DMS 273 treated with DMSO at 0.1 percent for 48 hours (cell line): ENCODE measurements at places on chromosomes 1 and 21.
A peak's percentile ranks its signal among the peaks of the same experiment; 100 is the strongest.

DNA sequence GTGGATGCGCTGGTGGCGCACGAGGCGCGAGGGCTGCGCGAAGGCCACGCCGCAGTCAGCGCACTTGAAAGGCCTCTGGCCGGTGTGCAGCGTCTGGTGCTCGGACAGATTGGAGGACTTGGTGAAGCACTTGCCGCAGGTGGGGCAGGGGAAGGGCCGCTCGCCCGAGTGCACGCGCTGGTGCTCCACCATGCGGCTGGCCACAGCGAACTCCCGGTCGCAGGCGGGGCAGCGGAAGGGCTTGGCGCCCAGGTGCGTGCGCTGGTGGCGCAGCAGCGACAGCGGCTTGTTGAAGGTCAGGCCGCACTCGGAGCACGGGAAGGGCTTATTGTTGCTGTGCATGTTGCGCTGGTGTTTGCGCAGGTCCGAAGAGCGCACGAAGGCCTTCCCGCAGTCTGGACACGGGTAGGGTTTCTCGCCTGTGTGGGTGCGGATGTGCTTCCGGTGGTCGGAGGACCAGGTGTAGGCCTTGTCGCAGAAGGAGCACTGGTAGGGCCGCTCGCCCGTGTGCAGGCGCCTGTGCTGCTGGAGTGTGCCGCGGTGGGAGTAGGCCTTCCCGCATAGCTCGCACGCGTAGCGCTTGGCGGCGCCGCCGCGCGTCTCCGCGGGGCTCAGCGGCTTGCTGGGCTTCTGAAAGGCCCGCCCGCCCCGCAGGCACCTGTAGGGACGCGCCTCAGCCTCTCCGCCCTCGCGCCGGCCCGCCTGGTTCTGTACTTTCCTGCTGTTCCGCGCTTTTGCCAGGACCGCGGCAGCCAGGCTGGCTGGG lies 4.7 kb downstream of the ZNF648 start:
- DNase-seq = no peak

DNA sequence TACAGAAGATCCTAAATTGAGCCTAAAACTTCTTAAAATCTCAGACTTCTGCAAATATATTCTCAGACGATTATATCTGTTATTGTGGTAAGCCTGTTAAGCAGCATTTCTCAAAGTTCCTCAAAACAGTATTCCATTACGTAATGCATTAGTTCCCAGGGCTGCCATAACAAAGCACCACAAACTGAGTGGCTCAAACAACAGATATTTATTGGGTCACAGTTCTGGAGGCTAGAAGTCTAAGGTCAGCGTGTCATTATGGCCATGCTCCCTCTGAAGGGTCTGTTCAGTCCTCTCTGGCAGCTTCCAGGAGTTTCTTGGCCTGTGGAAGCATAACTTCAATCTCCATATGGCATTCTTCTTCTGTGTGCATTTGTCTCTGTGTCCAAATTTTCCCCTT lies 103.5 kb upstream of the ST6GALNAC5 start:
- no peak for DNase-seq

- no peak for DNase-seq
Observed at GRCh38 chr1:184791550-184791900, 36.9 kb upstream of the EDEM3 start.

DNA sequence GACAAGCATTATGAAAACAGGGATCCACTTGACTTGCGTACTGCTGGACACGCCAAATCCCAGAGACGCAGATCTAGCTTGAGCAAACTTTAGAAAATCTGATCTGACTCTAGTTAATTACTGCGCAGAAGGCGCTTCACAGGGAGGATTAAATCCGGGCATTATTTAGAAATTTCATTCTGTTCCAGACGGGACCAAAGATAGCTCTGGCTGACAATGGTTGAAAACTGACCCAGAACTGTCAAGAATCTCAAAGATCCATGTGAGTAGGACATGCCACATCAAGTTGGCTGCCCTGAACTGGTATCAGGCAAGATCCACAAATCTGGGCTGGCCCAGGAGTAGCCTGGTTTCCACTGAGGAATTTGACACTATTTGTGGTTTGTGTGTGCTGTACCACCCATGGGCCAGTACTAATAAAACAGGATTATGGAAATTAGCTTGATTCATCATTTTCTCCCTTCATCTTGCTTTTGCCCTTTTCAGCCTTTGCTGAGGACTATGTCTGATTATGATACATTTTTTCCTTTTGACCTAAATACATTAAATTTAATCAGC lies 171.0 kb downstream of the VAV3 start:
- DNase-seq = no peak

GRCh38 chr21:41777951-41778815 lies 11.3 kb upstream of the RIPK4 start:
- peak; percentile 29 for DNase-seq

DNA sequence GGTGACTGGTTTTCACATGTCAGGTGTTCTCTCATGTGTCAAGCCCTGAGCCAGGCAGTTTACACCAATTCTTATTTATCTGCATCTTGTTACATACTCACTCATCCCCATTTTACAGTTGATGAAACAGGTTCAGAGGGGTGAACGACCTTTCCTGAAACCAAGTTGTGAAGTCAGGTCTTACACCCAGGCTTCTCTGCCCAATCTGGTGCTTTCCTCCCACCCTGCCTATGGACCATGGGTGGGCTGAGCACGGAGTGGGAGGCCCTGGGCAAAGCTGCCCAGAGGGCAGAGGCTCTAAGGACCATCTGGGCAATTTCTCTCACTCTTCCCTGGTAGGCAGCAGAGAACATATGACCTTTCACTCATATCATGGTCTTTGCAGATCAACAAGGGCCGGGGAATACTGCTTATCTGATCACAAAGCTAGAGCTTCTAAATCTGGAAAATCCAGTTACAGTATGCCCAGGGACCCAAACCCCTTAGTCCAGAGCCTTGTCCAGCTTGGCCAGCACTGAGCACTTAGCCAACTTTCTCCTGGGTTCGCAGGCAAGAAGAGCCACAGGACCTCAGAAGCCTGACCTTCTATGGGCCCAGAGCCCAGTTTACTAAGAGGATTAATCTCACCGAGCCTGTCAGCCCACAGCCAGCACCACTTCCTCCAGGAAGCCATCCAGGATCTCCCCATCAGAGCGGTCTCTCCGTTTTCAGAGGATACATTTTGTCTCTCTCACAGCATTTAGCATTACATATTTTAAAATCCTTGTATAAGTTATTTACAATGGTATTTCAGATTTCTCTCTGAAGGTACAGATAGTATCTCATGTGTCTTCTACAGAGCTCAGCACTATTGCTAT lies 16.0 kb upstream of the TTC39A start:
- DNase-seq = no peak

GRCh38 chr1:3711780-3712451 lies 40.3 kb upstream of the CCDC27 start:
- no peak for DNase-seq

GRCh38 chr1:238061967-238062613 lies 171.4 kb upstream of the ZP4 start:
- DNase-seq = no peak

- peak; percentile 0 for DNase-seq
Observed at GRCh38 chr1:81197591-81197990, 603.1 kb upstream of the ADGRL2 start.

DNA sequence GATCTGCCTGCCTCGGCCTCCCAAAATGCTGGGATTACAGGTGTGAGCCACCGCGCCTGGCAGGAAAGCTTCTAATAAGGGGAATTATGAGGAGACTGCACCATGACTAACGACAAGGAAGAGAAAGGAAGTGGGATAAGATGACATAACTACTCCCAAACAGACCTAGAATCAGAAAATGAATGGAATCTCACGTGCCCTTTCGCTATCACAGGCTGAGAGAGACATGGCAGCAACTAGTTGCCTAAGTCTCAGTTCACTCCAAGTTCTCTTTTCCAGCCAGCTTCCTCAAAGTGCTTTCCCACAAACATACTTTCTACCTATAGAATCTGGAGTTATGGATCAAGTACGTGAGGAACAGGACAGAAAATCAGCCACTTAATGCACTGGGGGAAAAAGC lies 2.0 kb downstream of the PI4KB start:
- DNase-seq = no peak

DNA sequence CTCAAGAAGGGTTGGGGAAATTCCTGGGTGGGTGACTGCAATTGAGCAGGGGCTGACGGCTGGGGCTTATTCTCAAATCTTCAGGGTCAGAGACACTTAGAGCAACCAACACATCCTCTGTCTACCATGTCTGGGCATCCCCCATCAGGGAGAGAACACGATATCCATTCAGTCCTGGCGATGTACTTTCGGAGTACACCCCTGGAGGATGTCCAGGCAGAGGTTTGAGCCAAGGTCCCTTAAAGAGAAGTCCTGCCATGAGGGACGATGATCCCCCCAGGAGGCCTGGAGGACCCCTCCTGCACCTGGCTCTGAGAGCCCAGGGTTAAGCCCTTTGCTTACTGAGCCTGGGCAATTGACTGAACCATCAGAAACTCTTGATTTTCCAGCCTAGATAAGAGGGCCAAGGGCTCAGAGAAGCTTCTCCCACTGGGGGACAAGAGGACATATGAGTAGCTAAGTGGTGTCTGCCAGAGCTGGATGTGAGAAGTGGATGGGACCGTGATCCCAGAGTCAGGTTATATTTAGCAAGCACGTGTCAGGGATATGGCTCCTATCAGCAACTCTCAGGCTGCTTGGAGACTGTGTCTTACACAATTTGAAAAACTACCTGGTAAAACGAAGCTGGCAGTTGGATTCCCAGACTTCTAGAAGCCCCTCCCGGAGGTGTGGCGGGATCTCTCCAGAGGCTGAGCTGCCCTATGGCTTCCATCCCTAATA lies 253.3 kb upstream of the VAMP3 start:
- no peak for DNase-seq

DNA sequence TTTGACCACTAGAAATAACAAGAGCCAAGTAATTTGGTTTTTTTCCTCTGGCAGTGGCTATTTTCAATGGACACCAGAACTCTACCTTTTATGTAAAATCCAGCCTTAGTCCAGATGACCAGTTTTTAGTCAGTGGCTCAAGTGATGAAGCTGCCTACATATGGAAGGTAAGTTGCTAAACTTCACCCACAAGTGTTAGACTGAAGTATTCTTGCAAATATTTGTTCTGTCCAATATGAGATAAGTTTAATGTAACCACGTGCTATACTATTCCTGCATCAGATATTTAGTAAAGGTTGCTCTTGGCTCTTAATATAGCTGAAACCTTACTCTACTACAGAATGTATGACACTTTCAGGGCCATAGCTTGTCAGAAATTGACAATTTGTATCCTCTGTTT lies 36.5 kb downstream of the DTL start:
- DNase-seq = no peak

- DNase-seq = no peak
Observed at GRCh38 chr1:172914501-172915144, 136.1 kb downstream of the TNFSF18 start.

DNA sequence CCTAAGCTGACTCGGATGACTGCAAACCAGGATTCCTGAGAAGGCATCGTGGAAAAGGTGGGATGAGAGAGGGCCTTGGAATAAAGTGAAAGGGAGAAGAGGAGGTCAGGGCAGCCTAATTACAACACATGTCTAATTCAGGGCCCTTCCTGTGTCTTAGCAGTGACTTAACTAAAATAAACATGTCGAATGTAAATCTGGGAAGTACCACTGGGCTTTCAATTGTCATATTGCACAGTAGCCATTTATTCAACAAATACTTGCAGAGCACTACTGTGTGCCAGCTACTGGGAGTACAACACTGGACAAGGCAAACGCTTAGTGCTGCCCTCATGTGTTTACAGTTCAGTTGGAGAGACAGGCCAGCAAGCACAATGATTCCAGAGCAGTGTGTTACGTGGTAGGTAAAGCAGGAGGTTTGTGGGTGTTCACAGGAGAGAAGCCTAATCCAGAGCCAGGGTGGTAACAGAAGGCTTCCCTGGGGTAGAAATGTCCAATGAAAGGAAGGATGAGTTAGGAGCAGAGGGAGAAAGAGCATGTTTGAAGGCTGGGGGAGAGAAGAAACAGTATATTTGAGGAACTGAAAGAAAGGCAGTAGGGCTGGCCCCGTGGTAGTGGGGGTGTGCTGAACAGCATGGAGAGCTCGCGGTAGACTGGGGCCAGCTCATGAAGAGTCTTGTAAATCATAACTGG lies 38.0 kb upstream of the RASAL2 start:
- DNase-seq = no peak

- DNase-seq = no peak
Observed at GRCh38 chr1:226809785-226810571, 60.4 kb upstream of the PSEN2 start.

- DNase-seq = no peak
Observed at GRCh38 chr1:31054349-31054748, 11.2 kb downstream of the PUM1 start.

DNA sequence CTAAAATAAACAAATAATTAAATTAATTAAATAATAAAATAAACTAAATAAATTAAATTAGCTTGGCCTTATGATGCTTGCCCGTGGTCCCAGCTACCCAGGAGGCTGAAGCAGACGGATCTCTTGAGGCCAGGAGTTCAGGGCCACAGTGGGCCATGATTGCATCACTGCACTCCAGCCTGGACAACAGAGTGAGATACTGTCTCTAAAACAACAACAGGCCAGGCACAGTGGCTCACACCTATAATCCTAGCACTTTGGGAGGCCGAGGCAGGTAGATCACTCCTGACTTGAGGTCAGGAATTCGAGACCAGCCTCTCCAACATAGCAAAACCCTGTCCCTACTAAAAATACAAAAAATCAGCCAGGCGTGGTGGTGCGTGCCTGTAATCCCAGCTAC lies 12.2 kb upstream of the PINK1 start:
- DNase-seq = no peak

DNA sequence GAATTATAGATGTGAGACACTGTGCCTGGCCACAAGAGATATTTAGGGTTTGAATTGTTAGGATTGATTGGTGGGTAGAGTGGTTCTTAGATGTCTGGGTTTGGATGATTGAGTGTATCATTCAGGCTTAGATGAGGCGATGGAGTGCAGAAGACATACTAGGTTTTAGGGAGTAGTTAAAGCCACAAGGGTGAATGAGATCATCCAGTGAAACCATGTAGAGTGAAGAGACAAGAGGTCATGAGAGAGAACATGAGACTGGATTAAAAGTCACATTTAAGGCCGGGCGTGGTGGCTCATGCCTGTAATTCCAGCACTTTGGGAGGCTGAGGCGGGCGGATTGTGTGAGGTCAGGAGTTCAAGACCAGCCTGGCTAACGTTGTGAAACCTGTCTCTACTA lies 37.2 kb downstream of the ZFYVE9 start:
- DNase-seq = no peak

- no peak for DNase-seq
Observed at GRCh38 chr1:32782086-32782485, 35.1 kb downstream of the YARS1 start.

- DNase-seq = peak; percentile 29
Observed at GRCh38 chr1:198671136-198671535, 32.3 kb downstream of the PTPRC start.

DNA sequence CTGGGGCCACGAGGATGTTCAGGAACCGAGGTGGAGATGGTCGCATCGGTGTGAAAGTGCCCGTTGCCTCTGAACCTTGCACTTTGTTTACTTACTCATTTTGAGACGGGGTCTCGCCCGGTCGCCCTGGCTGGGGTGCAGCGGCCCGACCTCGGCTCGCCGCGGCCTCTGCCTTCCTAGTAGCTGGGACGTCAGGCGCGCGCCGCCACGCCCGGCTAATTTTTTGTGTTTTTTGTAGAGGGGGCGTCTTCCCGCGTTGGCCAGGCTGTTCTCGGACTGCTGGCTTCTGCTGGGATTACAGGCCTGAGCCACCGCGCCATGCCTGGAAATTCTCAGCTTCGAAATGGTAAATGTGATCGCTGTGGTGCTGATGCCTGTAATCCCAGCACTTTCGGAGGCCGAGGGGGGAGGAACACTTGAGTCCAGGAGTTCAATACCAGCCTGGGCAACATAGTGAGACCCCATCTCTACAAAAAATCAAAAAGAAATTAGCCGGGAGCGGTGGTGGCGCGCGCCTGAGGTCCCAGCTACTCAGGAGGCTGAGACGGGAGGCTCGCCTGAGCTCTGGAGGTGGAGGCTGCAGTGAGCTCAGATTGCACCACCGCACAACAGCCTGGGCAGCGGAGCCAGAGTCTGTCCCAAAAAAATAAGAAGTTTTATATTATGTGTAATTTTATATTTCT lies 684 bp upstream of the MRPL20 start:
- DNase-seq = no peak
